ENCODE measurements at places on chromosomes 2 and 18.

GRCh38 chr2:37645362-37645761 lies 26.1 kb downstream of the CDC42EP3 start:
- no peak for DNase-seq

DNA sequence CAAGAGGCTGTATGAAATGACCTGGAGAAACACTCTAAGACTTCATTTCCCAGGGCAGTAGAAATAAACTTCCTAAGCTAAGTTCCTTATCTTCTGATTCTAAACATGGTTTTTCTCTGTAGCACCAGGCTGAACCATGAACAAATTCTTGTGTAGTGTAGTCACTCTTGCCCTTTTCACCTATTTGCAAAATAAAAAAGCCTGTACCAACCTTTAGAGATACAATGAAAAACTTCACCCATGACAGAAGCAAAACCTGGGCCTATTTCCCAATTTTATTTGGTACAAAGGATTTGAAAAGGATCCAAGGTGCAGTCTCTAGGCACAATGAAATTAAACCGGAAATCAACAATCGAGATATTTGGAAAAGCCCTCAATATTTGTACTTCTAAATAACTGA lies 43.6 kb downstream of the POLR1A start:
- DNase-seq = no peak

DNA sequence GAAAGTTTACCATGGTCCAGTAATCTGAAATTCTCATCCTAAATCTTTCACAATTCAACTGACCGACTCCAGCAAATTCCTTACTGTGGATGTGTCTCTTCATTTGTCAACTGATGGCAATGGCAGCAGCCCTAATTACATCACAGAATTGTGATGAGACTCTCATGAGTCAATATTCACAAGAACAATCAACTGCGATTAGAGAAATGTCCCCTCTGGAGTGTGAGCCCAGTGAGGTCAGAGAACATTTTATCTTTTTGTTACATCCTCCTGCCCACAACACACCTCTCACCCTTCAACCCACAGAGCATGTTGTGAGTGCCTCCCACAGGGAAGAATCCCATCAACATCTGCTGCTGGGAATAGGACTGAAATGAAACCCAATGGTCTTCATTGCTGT lies 73.6 kb downstream of the CD226 start:
- DNase-seq = no peak

GRCh38 chr2:227183657-227184367 lies 19.4 kb downstream of the COL4A3 start:
- no peak for DNase-seq

DNA sequence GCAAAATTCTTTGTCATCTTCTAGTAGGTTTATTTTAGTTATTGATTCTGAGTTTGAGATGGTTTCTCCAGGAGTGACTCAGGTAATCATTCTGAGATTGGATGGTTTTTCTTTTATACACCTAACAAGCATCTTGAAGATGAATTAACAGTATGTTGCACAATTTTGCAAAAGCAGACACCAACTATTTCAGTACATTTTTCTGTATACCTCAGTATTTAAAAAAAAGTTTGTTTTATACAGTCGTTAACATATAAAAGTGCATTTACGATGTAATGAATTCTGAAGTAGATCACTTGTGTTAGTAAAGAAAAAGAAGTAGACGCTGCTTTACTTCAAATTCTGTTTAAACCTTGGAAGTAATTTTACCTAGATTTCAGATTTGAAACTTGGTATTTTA lies 3.0 kb downstream of the VAPA start:
- DNase-seq = no peak

DNA sequence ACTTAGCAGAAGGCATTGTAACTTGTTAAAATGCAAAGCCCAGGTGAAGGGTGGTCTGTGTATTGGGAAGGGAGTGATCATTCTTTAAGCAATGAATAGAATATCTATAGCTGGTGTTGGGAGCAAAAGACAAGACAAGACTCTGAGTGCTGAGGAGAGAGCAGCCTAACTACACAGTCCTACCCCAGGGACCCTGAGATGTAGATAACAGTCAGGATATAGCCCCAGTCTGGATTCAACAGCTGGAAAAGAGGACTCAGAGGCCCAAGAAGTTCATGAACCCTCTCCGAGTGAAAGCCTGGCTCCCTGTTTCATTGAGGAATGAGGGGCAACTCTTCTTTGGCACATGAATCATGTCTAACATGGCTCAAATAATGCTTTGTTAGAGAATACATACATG lies 310.7 kb upstream of the SLC14A2 start:
- no peak for DNase-seq

All from COR-L47 (cell line).